Stimulated activated effector memory CD8-positive, alpha-beta T cell treated with anti-CD3 and anti-CD28 coated beads, Interleukin-12 subunit alpha, Interleukin-12 subunit beta, amount 100 ng/mL, for 72 hours (primary cell): ENCODE measurements at places on chromosomes 11 and 22.

GRCh38 chr11:133065847-133066485 is 466.3 kb downstream of the OPCML start:
- DNase-seq = no peak

- DNase-seq = no peak
Observed at GRCh38 chr11:121291896-121292494, 576 bp upstream of the SC5D start.

GRCh38 chr11:38927993-38928392 is 2330.0 kb upstream of the RAG2 start:
- DNase-seq = no peak

- DNase-seq = no peak
Observed at GRCh38 chr11:19912958-19913892, 200.6 kb downstream of the NAV2 start.

DNA sequence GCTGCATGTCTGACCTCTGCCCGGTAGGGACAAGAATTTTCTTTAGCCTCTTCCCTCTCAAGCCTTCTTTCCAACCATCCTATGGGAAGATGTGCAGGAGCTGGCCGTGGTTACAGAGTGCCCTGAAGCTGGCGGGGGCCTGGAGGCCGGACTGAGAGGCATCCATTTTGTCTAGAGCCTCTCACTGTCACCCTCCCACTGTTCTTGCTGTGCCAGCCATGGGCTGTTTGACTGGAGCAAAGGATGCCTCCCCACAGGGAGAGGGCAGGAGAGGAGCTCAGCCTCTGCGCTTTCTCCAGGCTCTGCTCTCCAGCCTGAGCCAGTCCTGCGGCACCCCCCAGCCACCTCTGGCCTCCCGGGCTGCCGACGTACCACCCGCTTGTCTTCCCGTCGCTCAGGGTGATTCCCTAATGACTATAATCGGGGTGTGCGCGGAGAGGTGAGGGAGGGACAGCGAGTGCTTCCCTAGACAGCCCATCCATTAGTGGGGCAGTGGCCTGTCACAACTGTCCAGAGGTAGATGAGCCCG is 123.8 kb downstream of the NECTIN1 start:
- no peak for DNase-seq
